ENCODE measurements at places on chromosomes 4 and X.
A peak's percentile ranks its signal among the peaks of the same experiment; 100 is the strongest.

DNA sequence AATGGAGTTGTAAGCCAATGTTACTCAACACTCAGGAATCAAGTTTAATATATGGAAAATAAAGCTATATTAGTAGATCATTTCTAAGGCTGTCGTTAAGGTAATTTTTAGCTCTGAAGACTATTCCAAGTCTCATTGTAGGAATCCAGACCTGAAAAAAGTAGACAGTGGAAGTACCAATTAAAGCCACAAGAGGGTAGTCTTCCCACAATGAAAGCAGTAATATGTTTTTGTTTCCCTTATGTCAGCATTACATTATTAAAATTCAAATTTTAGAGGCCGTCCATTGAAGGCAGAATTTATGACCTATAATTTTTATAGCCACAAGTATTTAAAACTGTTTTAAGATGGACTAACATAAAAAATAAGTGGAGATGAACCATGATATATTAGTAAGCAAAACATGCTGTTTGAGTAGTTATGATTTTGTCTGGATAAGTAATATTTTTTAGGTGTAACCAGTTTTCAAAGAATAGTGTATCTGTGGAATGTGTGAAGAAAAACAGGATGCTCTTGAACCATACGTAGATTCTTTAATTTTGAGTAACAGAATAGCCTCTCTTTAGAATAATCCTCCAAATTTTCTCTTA lies 372.6 kb upstream of the TECRL start:
- no peak for DNase-seq

DNA sequence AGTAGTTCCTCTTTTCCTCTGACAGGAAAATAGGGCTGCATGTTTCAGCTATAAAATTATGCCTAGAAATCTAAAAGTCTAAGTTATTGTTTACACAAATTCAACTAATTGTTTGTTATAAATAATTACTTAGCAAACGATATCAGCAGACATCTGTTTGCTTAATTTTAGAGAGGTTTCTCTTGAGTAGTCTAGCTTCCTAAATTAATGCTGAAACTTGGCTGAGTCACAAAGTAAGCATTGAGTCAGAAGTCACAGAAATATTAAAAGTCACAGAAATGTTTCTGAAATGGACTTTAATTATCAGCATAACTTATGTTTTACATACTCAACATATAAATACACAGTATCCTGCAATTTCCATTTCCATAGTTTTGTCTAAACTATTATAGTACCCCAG lies 1044.0 kb downstream of the CCSER1 start:
- no peak for DNase-seq

GRCh38 chrX:2710041-2710840 lies 19.1 kb downstream of the CD99 start:
- peak; percentile 74 for DNase-seq

DNA sequence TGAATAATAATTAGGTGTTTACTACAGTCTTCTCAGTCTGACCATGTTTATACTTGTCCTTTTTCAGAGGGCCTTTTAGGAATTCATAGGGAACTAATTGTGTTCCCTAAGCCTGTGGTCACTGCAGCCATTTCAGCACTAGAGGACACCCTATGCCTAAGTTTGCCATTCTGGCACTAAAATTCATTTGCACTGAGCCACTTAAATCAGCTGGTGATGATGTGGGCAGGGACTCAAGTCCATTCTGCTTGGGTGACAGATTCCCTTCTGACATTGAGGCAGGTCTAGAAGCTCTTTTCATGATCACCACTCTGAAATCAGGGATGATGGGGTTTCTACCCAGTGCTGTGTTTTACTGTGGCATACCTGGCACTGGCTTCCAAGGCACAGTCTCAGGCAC lies 1178.9 kb upstream of the DIAPH2 start:
- no peak for DNase-seq

- DNase-seq, result no peak
Measured at GRCh38 chr4:15855804-15856475, 77.8 kb downstream of the CD38 start.

DNA sequence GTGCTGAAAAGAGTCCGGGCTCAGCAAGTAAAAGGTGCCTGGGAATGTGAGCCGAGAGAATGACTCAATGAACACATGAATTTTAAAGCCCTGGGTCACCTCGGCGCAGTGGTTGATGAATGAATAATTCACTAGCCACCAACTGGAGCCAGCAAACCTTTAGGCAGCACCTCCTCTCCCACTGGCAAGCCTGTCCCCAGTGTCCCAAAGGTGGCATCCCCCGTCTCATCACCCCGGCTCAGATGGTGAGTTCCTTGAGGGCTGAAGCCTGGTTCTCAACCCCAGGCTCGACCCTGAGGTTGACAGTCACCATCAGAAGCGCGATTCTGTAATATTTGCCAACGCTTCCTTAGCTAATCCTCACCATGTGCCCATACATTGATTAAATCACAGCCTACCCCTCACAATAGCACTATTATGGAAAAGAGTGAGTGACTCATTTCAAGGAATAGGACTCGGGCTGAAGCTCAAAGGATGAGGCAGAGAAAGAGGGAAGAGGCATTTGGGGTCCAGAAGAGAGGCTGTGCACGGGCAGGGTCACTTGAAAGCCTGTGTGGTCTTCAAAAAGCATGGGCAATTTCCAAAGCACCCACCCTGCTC lies 2.7 kb upstream of the CCNQ start:
- DNase-seq, result no peak
